ENCODE measurements at places on chromosomes 4 and X. TPM values are rescaled to one million over a fixed set of nuclear protein-coding genes. Genes with fewer than 3 reads are reported as not detected.

CDS1 gene
- total RNA-seq = 0.31 TPM

CSAG1 gene
- total RNA-seq = not detected

ZAR1 gene
- total RNA-seq = not detected

IL2 gene
- total RNA-seq = not detected

CXXC4 gene
- total RNA-seq = 3.1 TPM

TKTL1 gene
- 0.18 TPM for total RNA-seq

TRIML2 gene
- not detected for total RNA-seq

SYP gene
- 4.2 TPM for total RNA-seq

CT55 gene
- not detected for total RNA-seq

SMARCA1 gene
- 50.3 TPM for total RNA-seq

ZMAT1 gene
- 35.0 TPM for total RNA-seq

TEX13B gene
- not detected for total RNA-seq

CD38 gene
- 3.4 TPM for total RNA-seq

SPOCK3 gene
- not detected for total RNA-seq

ARMCX4 gene
- total RNA-seq = 34.1 TPM

ARX gene
- not detected for total RNA-seq

UGT2B15 gene
- total RNA-seq = not detected

HSD17B13 gene
- total RNA-seq = 1.4 TPM

ADGRA3 gene
- total RNA-seq = 21.4 TPM

SPANXC gene
- not detected for total RNA-seq

SPANXA1 gene
- not detected for total RNA-seq

AREG gene
- total RNA-seq = 0.76 TPM

S100P gene
- total RNA-seq = 6.3 TPM

FHDC1 gene
- total RNA-seq = 3.9 TPM

EPGN gene
- total RNA-seq = 4.3 TPM

FREM3 gene
- total RNA-seq = not detected

MAEA gene
- total RNA-seq = 68.6 TPM

MED28 gene
- total RNA-seq = 48.4 TPM

CYTL1 gene
- 8.3 TPM for total RNA-seq

PNCK gene
- total RNA-seq = 1.6 TPM

SPANXN3 gene
- not detected for total RNA-seq

DOCK11 gene
- total RNA-seq = 39.5 TPM

PWWP3B gene
- 0.62 TPM for total RNA-seq

CXCL10 gene
- total RNA-seq = 5.0 TPM

OPN1MW3 gene
- not detected for total RNA-seq

EXOC1L gene
- not detected for total RNA-seq

GPRASP3 gene
- 7.4 TPM for total RNA-seq

ZCCHC18 gene
- 1.5 TPM for total RNA-seq

TEX11 gene
- not detected for total RNA-seq

ATP2B3 gene
- 0.09 TPM for total RNA-seq

TMPRSS11B gene
- total RNA-seq = not detected
